Esophagus (tissue), 2 donors: ENCODE measurements at places on chromosomes 2 and 18. TPM values are rescaled to one million over a fixed set of nuclear protein-coding genes. Genes with fewer than 3 reads are reported as not detected.

POMC gene
- 0.59 TPM for polyA plus RNA-seq

MARS2 gene
- polyA plus RNA-seq, result 2.1 TPM

UGP2 gene
- polyA plus RNA-seq, result 75.3 TPM

CRACDL gene
- polyA plus RNA-seq, result 9.1 TPM

IL37 gene
- polyA plus RNA-seq, result 0.06 TPM

ERBB4 gene
- under 0.01 TPM for polyA plus RNA-seq

VWC2L gene
- polyA plus RNA-seq, result not detected

G6PC2 gene
- polyA plus RNA-seq, result 0.01 TPM

PTMA gene
- polyA plus RNA-seq, result 1,139 TPM

MERTK gene
- polyA plus RNA-seq, result 2.5 TPM

TMEM17 gene
- 1.5 TPM for polyA plus RNA-seq

ABCG8 gene
- not detected for polyA plus RNA-seq

ATP6V1B1 gene
- 0.88 TPM for polyA plus RNA-seq

UGT1A7 gene
- 54.2 TPM for polyA plus RNA-seq

IL18RAP gene
- polyA plus RNA-seq, result 1.2 TPM

RAX gene
- polyA plus RNA-seq, result 0.14 TPM

TTC32 gene
- 13.4 TPM for polyA plus RNA-seq

CCNYL1 gene
- polyA plus RNA-seq, result 12.2 TPM

FSHR gene
- polyA plus RNA-seq, result not detected

RIT2 gene
- not detected for polyA plus RNA-seq

TFCP2L1 gene
- 4.3 TPM for polyA plus RNA-seq

ALS2 gene
- polyA plus RNA-seq, result 3.9 TPM

TCF4 gene
- 4.8 TPM for polyA plus RNA-seq

ANKRD62 gene
- polyA plus RNA-seq, result 0.16 TPM

SCG2 gene
- polyA plus RNA-seq, result 0.09 TPM

DUSP19 gene
- polyA plus RNA-seq, result 0.55 TPM

UBXN4 gene
- polyA plus RNA-seq, result 33.3 TPM

NEU2 gene
- polyA plus RNA-seq, result not detected

TEX44 gene
- polyA plus RNA-seq, result not detected

MYO7B gene
- 0.20 TPM for polyA plus RNA-seq

NYAP2 gene
- polyA plus RNA-seq, result 0.08 TPM

COBLL1 gene
- 18.0 TPM for polyA plus RNA-seq

GKN1 gene
- polyA plus RNA-seq, result 6.2 TPM

LYPD1 gene
- 0.56 TPM for polyA plus RNA-seq

CERKL gene
- not detected for polyA plus RNA-seq

KIDINS220 gene
- 10.4 TPM for polyA plus RNA-seq

ALPG gene
- not detected for polyA plus RNA-seq

FBXO36 gene
- 0.57 TPM for polyA plus RNA-seq

B3GNT2 gene
- polyA plus RNA-seq, result 13.5 TPM

NGEF gene
- 8.4 TPM for polyA plus RNA-seq

C1QL2 gene
- not detected for polyA plus RNA-seq

C2orf78 gene
- polyA plus RNA-seq, result not detected

LAMA3 gene
- polyA plus RNA-seq, result 11.5 TPM

HSBP1L1 gene
- 96.9 TPM for polyA plus RNA-seq

MEP1B gene
- not detected for polyA plus RNA-seq

NPAS2 gene
- 70.0 TPM for polyA plus RNA-seq

SOWAHC gene
- polyA plus RNA-seq, result 23.3 TPM

NOSTRIN gene
- polyA plus RNA-seq, result 3.4 TPM

MSTN gene
- 0.20 TPM for polyA plus RNA-seq

TDRD15 gene
- polyA plus RNA-seq, result not detected

CFAP65 gene
- polyA plus RNA-seq, result 0.01 TPM

DCDC2C gene
- polyA plus RNA-seq, result 0.04 TPM

EIF5B gene
- 27.2 TPM for polyA plus RNA-seq

ALK gene
- 0.05 TPM for polyA plus RNA-seq

ERFE gene
- polyA plus RNA-seq, result 0.06 TPM
